Stimulated activated CD4-positive, alpha-beta T cell treated with anti-CD3 and anti-CD28 coated beads, TNF-alpha, amount 100 ng/mL, for 1 hour (primary cell): ENCODE measurements at places on chromosomes 7 and 10.

GRCh38 chr10:98825741-98826140, 379.0 kb upstream of the HPS1 start:
- no peak for DNase-seq

DNA sequence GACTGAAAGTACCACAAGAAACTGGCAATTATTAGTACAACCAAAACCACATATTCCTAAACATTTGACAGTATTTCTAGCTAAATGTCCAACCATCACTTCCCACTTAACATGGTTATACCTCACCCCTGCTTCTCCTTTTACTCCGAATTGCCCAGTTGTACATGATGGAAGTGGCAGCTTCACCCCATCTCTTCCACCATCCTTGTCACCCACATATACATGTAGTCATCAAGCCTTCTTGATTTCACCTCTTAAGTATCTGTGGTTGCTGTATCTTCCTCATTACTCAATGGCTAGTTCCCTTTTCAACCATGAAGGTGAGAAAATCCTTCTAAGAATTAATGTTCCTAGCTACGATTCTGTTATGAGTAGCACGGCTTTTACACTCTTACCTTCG, 388.2 kb downstream of the CALN1 start:
- DNase-seq: no peak

DNA sequence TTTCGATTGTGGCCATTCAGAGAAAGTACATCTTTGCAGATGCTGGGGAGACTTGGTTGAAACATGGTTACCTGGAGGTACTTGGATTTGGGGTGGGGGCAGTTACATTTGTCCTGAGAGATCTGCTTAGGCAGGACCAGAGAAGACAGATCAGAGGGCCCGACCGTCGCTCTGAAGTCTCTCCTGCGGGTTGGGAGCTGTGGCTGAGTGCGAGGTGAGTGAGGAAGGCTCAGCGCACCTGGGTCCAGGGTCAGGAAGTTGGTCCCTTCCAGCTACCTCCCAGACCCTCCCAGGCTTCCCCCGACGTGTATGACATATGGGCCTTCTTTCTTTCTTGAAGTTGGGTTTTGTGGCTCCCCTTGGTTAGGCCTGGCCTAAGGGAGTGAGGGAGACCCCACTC, 56.3 kb downstream of the LHPP start:
- no peak for DNase-seq

- DNase-seq: no peak
Measured at GRCh38 chr7:20798081-20798693, 11.5 kb upstream of the SP8 start.

DNA sequence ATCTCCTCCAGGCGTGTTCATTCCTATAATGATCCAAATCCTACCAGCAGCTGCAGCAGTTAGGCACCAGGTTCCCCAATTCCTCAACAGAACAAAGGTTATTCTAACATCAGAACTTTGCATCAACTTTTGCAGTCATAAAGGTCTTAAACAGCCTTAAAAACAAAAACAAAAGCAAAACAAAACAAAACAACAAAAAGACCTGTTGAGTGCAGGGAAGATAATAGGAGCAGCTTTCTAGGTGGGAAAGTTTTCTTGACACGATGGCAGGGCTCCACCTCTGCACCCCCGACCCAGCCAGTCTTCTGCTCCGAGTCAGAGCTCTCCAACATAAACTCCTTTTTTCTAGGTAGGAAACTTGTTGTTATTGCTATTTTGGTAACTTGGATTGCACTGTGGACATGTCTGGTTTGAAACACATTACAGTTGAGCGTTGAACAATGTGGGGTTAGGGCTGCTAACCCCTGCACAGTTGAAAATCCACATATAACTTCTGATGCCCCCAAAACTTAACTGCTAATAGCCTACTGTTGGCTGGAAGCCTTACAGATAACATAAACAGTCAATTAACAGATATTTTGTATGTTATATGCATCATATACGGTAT, 77.6 kb downstream of the MTPN start:
- DNase-seq: no peak

- no peak for DNase-seq
Measured at GRCh38 chr10:4512671-4513240, 313.3 kb upstream of the AKR1E2 start.

DNA sequence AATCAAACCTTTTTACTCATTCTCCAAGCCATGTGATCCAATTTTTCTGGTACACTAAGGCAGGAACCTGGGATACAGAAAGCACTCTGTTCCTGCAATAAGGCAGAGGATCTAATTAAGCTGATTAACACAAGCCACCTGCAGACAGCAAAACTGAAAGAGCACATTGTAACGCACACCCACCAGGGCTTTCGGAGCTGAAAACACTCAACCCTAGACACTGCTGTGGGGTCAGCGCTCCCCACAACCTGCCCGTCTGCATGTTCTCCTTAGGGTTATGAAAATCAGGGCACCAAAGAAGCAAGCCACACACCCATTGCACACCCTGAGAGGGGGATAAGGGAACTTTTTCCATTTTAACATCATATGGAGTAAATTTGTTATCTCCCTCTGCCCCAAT, 1022.2 kb upstream of the LRRTM3 start:
- no peak for DNase-seq

GRCh38 chr10:70856454-70856853, 31.9 kb downstream of the PCBD1 start:
- no peak for DNase-seq

DNA sequence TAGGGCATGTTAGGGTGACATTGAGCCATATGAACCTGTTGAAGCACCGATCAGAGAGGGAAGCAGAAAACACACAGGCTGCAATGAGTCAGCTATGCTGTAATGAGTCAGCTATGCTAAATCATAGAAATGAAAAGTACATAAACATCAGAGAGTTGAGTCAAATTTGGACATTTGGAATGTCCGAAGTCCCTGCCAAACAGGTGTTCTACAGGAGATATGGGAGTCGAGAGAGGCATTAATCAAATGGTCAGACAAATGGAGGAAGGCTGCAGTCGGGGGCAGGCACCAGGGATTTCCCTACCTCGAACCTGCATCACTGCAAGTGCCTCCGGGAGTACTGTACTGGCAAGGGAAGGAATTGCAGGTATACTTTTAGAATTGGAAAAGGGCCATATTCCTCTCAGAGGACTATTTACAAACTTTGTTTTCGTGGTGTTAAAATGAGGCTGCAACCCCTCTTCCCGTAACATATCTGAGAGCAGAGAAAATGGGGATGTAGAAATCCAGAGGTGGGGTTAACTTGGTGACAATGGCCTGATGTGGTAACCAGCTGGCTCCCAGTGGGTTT, 8.8 kb upstream of the ZC3HAV1 start:
- no peak for DNase-seq

DNA sequence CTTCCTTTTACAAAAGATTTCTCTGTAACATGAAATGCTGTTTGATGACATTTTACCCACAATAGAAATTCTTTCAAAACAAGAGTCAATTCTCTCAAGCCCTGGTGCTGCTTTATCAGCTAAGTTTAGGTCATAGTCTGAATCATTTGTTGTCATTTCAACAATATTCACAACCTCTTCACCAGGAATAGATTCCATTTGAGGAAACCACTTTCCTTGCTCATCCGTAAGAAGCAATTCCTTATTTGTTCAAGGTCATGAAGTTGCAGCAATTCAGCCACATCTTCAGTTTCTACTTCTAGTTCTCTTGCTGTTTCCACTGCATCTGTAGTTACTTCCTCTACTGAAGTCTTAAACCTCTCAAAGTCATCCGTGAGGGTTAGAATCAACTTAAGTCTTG, 315.3 kb downstream of the TYW1 start:
- no peak for DNase-seq

GRCh38 chr7:118110178-118110925, 73.6 kb upstream of the LSM8 start:
- DNase-seq: no peak

DNA sequence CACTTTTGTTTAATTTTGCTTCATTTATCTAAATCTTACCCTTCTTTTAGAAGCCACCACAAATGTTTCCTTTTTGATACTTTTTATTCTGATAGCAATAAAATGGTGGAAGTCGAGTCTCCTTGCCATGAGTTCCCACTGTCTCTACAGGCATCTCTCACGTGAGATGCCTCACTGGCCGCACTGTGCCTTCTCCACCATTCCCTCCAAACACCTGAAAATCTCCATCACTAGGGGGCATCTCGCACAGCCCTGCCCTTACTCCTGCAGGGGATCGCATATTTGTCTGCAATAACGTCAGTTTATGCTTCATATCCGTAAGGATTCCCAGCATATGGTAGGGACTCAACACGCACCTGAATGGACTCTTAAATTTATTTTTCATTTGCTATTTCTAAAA, 56.3 kb upstream of the NCAPG2 start:
- DNase-seq: no peak

DNA sequence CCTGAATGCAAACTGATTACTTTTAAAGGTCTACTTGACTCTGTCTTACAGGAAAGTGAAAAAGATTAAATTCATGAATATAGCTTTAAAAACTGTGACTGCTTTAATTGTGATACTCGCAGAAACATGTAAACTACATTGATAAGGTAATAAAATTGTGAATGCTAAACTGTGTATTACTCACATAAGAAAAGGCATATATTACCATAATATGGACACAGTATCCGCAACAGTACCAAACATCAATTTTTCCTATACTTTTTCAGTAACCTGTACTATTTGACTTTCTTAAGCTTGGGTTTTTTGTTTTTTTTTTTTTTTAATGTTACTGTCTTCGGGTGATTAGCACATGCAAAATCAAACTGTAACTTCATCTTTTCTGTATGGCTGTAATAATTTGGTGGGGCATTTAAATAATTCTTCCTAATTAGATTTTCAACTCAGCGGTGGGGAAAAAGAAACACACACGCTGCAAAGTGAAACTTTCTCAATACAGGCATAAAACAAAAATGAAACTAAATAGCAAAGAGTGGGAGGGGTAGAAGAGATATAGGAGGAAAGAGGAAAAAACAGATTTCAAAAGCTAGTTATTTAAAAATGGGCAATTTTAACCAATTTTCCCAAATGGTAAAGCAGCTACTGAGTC, 23.2 kb downstream of the NT5C3A start:
- no peak for DNase-seq

- DNase-seq: no peak
Measured at GRCh38 chr10:76082956-76083355, 651.5 kb downstream of the LRMDA start.

- no peak for DNase-seq
Measured at GRCh38 chr10:6840766-6841165, 260.7 kb upstream of the PRKCQ start.

DNA sequence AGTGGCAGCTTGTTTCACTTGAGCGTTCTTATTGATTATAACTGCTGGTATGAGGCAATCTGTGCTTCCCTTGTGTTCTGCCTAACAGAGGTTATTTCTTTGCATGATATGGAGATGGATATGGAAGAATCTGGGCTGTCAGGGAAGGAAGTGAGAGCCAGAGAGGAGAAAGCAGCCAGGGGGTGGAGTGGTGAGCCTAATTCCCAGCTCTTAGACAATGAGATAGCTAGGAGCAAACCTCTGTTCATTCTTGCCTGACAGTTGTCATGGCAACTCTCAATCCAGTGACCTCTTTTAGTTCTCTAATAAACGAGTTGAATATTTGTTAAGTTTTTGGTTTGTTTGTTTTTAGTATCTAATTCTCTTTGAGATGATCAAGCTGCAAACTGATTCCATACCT, 214.3 kb downstream of the NRG3 start:
- DNase-seq: no peak

DNA sequence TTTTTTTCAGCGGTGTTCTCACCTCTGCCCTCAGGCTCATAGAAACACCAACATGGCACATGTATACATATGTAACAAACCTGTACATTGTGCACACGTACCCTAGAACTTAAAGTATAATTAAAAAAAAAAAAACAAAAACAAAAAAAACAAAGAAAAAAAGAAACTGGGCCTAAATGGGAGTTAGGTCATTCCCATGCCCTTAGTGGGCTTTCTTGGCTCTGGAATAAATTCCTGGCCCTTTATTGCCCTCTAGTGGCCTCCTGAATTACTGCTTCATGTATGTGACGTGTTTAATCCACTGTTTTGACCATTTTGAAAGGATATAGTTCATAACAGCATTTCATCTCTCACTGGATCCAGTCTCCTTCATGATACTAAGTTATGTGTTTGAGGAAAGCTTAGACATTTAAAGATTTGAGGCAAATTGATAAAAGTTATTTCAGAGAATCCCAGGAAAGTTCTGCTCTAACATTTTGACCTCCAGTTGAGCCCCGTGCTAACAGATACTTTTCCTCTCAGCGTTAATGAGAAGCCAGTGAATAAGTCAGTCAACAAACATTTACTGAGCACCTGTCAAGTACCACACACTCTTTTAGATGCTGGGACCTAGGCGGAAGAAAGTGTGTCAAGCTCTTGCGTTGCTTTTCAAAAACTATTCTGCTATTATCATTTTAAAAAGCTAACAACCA, 54.7 kb upstream of the SYPL1 start:
- DNase-seq: no peak

- DNase-seq: no peak
Measured at GRCh38 chr10:4199196-4199595, 414.2 kb upstream of the KLF6 start.

- DNase-seq: no peak
Measured at GRCh38 chr10:29408847-29409240, 120.0 kb downstream of the LYZL1 start.
